Skeletal muscle cell (primary cell): ENCODE measurements at places on chromosomes 2 and 18.

- no peak for DNase-seq
These were observed 67.7 kb downstream of the CTAGE1 start for GRCh38 chr18:22349966-22350365.

DNA sequence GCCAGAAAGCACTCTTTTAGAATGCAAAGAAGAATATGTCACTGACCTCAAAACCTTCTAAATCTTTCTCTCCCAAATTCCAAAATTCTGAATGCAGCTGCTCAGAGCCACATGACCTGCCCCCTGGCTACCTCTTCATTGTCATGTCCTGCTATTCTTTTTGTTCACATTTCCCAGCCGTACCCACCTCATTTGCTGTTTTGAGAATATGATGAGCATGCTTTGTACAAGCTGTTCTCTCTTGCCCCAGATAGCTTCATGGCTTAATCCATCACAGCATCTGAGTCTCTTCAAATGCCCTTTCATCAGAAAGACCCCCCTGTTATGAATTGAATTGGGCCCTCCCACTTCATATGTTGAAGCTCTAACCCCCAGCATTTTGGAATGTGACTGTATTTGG, 214.3 kb downstream of the KCNS3 start:
- no peak for DNase-seq

- no peak for DNase-seq
These were observed 591.0 kb downstream of the ARHGAP15 start for GRCh38 chr2:143720095-143720664.

DNA sequence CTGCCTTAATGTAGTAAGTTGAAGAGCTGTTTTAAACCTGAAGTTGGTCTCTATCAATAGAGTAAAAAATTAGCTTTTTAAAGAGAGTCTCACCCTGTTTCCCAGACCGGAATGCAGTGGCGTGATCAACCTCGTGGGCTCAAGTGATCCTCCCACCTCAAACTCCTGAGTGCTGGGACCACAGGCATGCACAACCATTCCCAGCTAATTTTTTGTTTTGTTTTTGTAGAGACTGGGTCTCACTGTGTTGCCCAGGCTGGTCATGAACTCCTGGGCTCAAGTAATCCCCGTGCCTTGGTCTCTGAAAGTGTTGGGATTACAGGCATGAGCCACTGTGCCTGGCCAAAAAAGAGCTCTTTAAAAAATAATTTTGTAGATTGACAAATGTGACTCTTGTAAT, 40.3 kb downstream of the CRIM1 start:
- no peak for DNase-seq

GRCh38 chr18:23277399-23277798, 142.1 kb downstream of the CABLES1 start:
- DNase-seq: no peak

GRCh38 chr2:152418688-152419087, 83.7 kb downstream of the FMNL2 start:
- no peak for DNase-seq

- peak; percentile 22 for DNase-seq
These were observed 16.9 kb upstream of the KIF1A start for GRCh38 chr2:240836781-240837467.

DNA sequence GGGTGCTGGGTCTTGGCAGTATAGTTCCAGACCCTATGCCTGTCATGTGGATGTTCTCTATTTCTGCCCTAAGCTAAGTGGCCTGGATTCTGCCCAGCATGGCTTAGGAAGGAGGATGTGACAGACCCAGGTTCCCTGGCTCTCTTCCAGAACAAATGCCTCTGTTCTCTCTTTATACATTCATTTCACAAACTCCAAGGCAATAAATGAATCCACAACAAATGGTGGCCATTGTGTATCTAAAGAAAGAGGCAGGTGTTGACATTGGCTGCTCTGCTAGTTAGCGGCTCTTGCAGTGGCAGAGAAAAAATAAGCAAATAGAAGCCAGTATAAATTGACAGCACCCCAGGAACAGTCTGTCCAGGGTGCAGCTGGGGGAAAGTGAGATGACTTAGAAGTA, 298.6 kb downstream of the SUCLG1 start:
- no peak for DNase-seq

- DNase-seq: no peak
These were observed 32.6 kb upstream of the COPS8 start for GRCh38 chr2:237053066-237053465.

DNA sequence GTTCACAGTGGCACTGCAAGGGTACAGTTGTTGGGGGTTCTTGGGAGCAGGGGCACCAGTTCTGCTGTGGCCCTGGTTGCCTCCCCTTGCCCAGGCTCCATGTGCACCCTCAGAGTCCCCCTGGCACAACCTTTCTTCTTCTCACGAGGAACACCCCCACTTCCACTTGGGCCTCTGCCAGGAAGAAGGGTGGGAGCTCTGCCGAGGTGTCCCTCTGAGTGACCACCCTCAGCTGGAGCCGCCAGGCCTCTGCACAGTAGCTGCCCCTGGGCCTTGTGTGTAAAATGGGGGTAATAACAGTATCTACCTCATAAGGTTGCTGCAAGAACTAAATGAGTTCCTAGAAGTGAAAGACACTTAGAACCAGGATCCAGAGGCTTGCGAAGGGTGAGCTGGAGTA, 8.4 kb downstream of the TPRKB start:
- DNase-seq: no peak

GRCh38 chr2:38394041-38394440, 17.0 kb upstream of the ATL2 start:
- no peak for DNase-seq

DNA sequence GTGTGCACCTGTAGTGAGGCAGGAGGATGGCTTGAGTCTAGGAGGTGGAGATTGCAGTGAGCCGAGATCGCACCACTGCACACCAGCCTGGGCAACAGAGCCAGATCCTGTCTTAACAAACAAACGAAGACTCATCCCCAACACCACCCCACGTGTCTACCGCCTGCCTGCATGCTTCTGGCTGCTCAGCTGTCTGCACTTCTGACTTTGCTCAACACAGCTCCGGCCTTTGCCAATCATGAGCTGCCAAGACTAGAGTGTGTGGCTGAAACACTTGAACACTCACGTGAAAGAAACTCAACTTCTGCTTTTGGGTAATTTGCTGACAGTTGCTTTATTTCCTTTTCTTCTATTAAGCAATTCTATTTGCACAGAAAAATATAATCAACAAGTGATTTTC, 32.1 kb upstream of the SP3 start:
- DNase-seq: no peak

- DNase-seq: no peak
These were observed 19.1 kb upstream of the STPG4 start for GRCh38 chr2:47173986-47174732.

- DNase-seq: no peak
These were observed 264.4 kb downstream of the KCNE4 start for GRCh38 chr2:223316342-223316741.

DNA sequence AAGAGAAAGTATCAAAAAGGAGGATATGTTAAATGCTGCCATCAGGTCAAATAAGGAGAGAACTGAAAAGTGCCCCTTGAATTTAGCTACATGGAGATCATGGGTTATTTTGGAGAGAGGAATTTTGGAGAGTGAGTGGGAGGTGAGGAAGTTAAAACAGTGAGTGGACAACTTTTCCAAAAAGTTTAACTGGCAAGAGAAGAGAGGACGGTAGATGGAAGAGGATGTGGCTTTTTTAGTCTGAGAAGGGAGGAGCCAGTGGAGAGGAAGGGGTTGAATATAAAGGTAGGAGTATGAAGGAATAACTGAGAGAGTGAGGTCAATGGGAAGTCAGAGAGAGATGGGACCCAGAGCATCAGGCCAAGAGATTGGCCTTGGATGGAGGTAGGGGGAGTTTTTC, 62.5 kb upstream of the NFE2L2 start:
- DNase-seq: no peak

DNA sequence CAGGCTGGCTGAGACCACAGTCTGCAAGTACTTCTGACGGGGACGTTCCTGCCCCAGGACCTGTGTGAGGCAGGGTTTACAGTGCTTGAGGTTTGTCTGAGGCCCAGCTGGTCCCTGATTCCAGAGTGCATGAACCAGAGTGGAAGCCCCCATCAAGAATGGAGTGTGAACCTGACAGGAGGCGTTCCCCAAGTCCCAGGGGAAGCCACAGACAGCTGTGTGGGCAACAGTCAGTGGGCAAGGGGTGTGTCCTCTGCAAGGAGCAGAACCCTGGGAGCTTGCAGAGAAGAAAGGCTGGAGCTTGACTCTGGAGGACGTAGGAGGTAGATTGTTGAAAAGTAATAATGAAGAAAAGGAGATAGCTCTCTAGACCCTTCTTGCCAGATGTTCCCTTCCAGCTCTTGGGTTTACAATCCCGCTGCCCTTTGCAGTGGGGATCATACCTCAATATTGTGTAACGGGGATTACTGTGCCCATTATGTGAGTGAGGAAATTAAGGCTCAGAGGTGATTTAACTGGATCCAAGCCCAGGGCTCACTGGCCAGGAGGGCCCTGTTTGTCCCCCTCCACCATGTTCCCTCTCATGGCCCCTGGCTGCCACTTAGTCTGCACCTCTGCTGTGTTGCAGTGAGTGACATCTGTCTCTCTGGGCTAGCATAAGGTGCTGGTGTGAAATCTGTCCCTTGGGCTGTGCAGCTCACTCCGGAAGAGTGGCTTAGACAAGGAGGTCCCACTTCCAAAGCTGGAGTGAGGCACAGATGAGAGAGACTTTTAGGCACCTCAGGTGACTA, 6.2 kb downstream of the DBI start:
- no peak for DNase-seq

DNA sequence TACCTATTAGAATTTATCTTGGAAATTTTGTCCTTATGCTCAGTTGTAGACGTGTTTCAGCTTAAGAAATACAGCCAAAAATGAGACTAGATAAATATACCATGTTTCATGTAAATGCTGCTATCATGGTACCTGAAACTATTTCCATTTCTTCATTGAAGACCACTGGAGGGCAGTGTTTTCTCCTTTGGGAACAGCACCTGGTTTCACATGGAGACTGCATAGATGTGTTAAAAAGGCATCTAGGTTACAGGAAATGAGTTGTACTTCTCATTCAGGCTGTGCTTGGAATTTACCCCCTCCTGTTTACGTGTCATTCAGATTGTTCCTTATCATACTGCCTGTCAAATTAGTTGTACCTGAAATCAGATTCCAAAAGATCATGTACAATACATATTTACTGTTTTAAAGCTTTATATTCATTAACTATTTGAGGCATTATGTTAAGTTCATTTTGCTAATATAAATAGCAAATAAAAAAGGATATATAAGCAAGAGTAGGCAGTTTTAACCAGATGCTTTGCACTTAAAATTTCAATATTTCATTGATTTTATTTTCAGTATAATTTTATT, 57.3 kb upstream of the PSMD14 start:
- no peak for DNase-seq
